Motor neuron (in vitro differentiated cells): ENCODE measurements at places on chromosomes 1 and 21. TPM values are rescaled to one million over a fixed set of nuclear protein-coding genes. Genes with fewer than 3 reads are reported as not detected.

Gene ESRRG
- 51.0 and 51.1 TPM in 2 replicates for total RNA-seq

Gene GDAP2
- total RNA-seq = 38.1 and 42.2 TPM in 2 replicates

Gene CBR1
- total RNA-seq = 6.4 and 7.9 TPM in 2 replicates

Gene S100B
- 4.4 and 6.8 TPM in 2 replicates for total RNA-seq

Gene TSACC
- 0.64 and 0.71 TPM in 2 replicates for total RNA-seq

Gene CACNA1S
- total RNA-seq = 0.07 TPM in 1 of 2 replicates, not detected in the other

Gene TRIM63
- total RNA-seq = 0.41 TPM in 1 of 2 replicates, not detected in the other

Gene DRAM2
- total RNA-seq = 50.3 and 52.3 TPM in 2 replicates

Gene MAN1C1
- total RNA-seq = 2.8 and 3.0 TPM in 2 replicates

Gene ANKRD34A
- total RNA-seq = 3.1 and 3.5 TPM in 2 replicates

Gene ZBTB8OS
- total RNA-seq = 38.2 and 41.1 TPM in 2 replicates

Gene GJA9
- total RNA-seq = 0.29 and 0.97 TPM in 2 replicates

Gene BRINP3
- total RNA-seq = 23.5 and 24.8 TPM in 2 replicates

Gene LMX1A
- 0.17 TPM in 1 of 2 replicates, not detected in the other for total RNA-seq

Gene DNAI4
- 3.6 and 9.4 TPM in 2 replicates for total RNA-seq

Gene TMEM82
- not detected in 2 replicates for total RNA-seq

Gene SLC9A1
- 13.3 and 22.8 TPM in 2 replicates for total RNA-seq

Gene SPRR2A
- total RNA-seq = 0.67 and 1.2 TPM in 2 replicates

Gene NEK2
- total RNA-seq = 9.7 and 9.8 TPM in 2 replicates

Gene S100A7
- not detected in 2 replicates for total RNA-seq

Gene CLCA1
- total RNA-seq = not detected in 2 replicates

Gene CYYR1
- 2.7 TPM in 2 replicates for total RNA-seq

Gene C1orf53
- 7.6 and 7.7 TPM in 2 replicates for total RNA-seq

Gene CAMK2N1
- 32.3 and 40.1 TPM in 2 replicates for total RNA-seq

Gene IGSF21
- total RNA-seq = 0.36 and 0.75 TPM in 2 replicates

Gene FCGR3A
- total RNA-seq = not detected in 2 replicates

Gene PRKAA2
- total RNA-seq = 4.7 and 8.3 TPM in 2 replicates

Gene BRDT
- total RNA-seq = 0.50 and 0.55 TPM in 2 replicates

Gene RNF187
- total RNA-seq = 107 and 112 TPM in 2 replicates

Gene PCAT6
- 8.3 and 8.9 TPM in 2 replicates for total RNA-seq

Gene TNFAIP8L2
- total RNA-seq = 0.25 and 0.43 TPM in 2 replicates

Gene B4GALT2
- 36.6 and 41.7 TPM in 2 replicates for total RNA-seq

Gene CD1C
- total RNA-seq = 0.25 TPM in 1 of 2 replicates, not detected in the other

Gene RGS18
- total RNA-seq = not detected in 2 replicates

Gene RNU1-2
- total RNA-seq = 35,099 and 43,884 TPM in 2 replicates

Gene GGPS1
- total RNA-seq = 48.0 and 53.4 TPM in 2 replicates

Gene E2F2
- 0.87 and 1.2 TPM in 2 replicates for total RNA-seq

Gene SAMD11
- total RNA-seq = 10.7 and 27.8 TPM in 2 replicates

Gene KCNN3
- 0.66 and 0.97 TPM in 2 replicates for total RNA-seq

Gene TMPRSS2
- 0.36 and 0.75 TPM in 2 replicates for total RNA-seq

Gene DIRAS3
- total RNA-seq = 10.0 and 11.0 TPM in 2 replicates

Gene KRTAP6-1
- not detected in 2 replicates for total RNA-seq

Gene APOBEC4
- total RNA-seq = 0.78 and 2.7 TPM in 2 replicates

Gene MACO1
- total RNA-seq = 46.3 and 49.5 TPM in 2 replicates

Gene DMRTA2
- not detected in 2 replicates for total RNA-seq

Gene CD5L
- 0.24 and 0.28 TPM in 2 replicates for total RNA-seq

Gene SPRR1B
- not detected in 2 replicates for total RNA-seq

Gene GNAT2
- not detected in 2 replicates for total RNA-seq

Gene CLEC20A
- total RNA-seq = 0.21 TPM in 1 of 2 replicates, not detected in the other

Gene NES
- total RNA-seq = 6.0 and 6.4 TPM in 2 replicates

Gene NHLH1
- 0.31 and 0.38 TPM in 2 replicates for total RNA-seq

Gene MAEL
- total RNA-seq = 1.5 and 1.6 TPM in 2 replicates

Gene EVA1B
- total RNA-seq = 10.3 and 13.4 TPM in 2 replicates

Gene ACBD6
- total RNA-seq = 107 and 113 TPM in 2 replicates

Gene NCF2
- 1.0 and 1.6 TPM in 2 replicates for total RNA-seq

Gene WDR64
- not detected in 2 replicates for total RNA-seq

Gene CFHR2
- not detected in 2 replicates for total RNA-seq

Gene GJB3
- 8.5 and 8.6 TPM in 2 replicates for total RNA-seq
